ENCODE measurements at places on chromosomes 1 and 21.

DNA sequence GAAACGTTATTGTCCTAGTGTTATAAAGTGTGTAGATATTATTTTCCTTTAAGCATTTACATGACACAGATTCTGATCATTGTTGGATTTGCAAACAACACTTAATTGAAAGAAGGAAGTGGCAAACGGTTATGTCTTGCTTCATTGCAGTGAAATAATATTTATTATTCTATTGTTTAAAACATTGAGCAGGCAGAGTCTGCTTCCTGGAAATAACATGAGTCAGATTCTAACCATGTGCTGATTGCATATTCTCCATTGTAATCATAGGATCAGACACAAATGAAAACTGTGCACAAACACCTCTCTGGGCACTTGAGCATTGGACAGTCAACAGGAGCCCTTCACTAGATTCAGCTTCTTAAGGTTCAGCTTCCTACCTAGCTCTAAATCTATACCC is 46.8 kb upstream of the USP25 start:
- DNase-seq, result no peak

- DNase-seq, result peak; percentile 3
Measured at GRCh38 chr1:231334079-231334666, 3.5 kb downstream of the EXOC8 start.

GRCh38 chr1:218451415-218451814 is 106.3 kb downstream of the TGFB2 start:
- DNase-seq, result no peak

DNA sequence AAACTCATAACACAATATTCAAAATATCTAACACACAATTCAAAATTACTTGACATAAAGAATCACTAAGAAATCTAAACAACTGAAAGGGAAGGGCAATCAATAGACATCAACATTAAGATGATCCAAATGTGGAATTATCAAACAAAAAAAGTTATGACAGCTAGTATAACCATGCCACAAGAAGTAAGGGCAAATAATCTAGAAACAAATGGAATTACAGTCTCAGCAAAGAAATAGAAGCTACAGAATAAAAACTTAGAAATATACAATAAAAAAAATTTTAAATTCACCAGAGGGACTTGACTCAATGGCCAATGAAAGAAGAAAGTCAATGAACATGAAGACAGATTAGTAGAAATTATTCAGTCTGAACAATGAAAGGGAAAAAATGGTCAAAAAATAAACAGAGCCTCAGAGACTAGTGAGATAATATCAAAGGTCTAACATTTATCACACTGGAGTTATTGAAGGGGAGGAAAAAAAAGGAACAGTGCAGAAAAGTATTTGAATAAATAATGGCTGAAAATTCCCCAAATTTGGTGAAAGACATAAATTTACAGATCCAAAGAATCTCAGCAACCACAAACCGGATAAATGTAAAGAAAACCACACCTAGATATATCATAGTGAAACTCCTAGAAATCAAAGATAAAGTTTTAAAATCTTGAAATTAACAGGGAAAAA is 41.8 kb downstream of the BARHL2 start:
- DNase-seq, result no peak

DNA sequence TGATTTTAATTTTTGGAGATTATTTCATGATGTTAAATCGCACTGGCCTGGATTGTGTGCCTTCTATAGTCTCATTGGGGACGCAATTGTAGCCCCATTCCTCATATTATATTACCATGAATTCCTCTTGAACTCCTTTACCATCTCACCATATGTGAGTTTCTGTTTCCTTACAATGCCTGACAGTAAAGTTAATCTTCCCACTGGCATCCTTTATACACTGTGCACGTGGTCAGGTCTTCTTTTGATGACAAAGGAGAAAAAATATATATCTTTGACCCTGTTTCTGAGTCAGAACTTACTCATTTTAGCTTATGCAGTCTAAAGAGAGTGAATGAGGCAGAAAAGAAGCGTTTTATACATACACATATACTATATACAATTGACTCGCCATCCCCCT is 774 bp upstream of the ABL2 start:
- DNase-seq, result peak; percentile 51

- DNase-seq, result no peak
Measured at GRCh38 chr1:103523346-103523745, 2.2 kb upstream of the RNPC3 start.

DNA sequence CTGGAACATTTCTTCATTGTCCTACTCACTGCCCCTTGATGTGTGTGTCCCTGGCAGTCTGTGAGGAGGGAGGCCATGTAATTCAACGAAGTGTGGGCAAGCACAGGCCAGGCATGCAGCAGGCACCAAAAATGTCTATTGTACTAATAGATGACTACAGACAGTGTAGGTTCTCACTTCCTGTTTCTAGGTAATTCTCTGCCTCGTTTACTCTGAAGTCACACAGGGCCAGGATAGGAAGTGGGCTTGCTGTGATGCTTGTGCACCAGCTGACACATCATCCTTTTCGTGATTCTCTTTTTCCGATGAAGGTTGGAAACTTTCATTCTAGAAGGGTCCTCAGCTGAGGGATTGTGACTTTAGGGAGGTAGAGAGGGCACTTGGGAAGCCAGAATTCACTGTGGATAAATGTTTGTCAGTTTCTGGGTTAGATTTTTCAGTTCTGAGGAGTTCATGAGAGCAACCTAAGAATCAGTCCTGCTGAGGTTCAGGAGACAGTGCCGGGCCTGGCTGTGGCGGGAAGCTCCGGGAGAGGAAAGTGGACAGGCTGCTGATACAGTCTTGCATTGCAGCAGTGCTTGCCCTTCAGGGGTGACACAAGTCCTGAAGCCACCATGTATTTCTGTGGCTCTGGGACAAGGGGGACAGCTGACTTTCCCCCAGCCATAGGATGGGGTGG is 4.3 kb upstream of the CSF1 start:
- no peak for DNase-seq

GRCh38 chr1:17554954-17555353 is 15.5 kb downstream of the ARHGEF10L start:
- no peak for DNase-seq

- DNase-seq, result no peak
Measured at GRCh38 chr1:24896176-24896575, 33.9 kb downstream of the RUNX3 start.

GRCh38 chr1:172928412-172928811 is 122.3 kb downstream of the TNFSF18 start:
- DNase-seq, result no peak

DNA sequence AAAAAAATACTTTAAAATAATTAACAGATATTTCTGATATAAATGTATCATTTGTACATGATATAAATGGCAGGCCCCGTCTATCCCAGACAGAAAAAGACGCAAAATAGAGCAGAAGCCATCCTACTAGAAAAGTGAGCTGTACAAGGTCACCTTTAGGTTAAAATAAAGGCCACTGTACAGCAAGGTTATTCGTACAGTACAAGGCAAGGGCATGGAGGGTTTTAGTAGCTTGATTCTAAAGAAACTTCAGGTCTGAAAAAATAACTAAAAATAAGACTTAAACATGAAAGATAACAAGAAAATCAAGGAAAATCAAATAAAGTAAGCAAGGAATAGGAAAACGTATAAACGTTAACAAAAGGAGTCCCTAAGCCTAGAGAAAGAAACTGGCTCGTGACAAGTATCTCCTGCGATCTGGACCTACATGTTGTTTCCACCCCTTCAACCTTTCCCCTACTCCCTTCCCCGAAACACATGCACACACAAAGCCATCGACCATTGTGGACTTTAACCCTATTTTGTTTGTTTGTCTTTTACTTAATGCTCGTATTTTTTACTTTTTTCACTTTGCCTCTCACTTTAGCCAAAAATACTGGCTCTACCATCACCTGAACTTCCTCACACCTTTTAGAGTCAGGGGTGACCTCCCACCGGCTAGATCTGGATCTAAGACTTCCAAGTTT is 26.5 kb upstream of the SLC30A10 start:
- DNase-seq, result no peak

DNA sequence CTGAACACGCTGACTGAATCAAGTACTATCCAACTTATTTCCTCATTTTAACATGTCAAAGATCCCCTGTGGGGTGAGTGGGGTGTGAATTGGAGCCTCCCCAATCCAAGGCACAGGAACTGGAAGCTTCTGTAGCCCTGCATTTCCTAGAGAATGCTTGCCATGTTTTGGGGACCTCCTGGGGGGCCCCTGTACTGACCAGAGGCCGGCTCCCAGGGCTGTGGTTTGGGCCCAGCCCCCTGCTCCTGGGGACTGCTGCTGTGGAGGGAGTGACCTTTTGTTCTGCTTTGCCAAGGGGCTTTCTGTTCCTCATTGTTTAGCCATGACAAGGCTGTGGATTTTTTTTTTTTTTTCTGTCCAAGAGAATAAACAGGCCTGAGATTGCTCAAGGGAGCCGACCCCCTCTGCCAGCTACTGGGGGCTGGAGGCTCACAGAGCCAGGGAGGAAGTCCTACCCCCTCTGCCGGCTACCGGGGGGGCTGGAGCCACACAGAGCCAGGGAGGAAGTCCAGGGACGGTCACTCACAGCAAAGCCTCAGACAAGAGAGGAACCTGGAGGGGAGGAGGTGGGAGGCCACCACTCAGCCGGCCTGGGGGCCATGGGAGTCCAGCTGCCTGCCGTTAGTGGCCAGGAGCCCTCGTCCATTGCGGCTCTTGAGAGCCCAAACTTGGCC is 17.4 kb downstream of the TNFRSF1B start:
- no peak for DNase-seq

DNA sequence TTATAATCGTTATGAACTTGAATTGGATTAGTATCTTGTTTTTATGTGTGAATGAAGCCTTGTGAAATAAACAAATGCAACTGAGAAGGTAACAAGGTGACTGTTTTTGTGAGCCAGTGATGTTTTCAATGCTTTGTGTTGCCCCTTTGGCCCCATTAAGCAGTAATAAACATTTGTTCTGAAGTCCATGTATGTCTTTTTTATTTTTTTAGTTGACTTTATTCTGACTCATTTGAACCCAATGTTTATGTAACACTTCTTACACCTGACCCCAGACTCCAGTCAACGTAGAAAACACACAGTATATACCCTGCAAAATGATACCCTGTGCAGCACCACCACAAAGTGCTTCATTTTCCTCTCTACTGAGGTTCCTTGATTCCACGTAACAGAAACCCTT is 4.6 kb upstream of the CACYBP start:
- DNase-seq, result no peak

GRCh38 chr1:4117196-4117595 is 217.1 kb upstream of the C1orf174 start:
- no peak for DNase-seq

Data from NCI-H524 (cell line).